ENCODE measurements at places on chromosomes 5 and 9.
A peak's percentile ranks its signal among the peaks of the same experiment; 100 is the strongest.

DNA sequence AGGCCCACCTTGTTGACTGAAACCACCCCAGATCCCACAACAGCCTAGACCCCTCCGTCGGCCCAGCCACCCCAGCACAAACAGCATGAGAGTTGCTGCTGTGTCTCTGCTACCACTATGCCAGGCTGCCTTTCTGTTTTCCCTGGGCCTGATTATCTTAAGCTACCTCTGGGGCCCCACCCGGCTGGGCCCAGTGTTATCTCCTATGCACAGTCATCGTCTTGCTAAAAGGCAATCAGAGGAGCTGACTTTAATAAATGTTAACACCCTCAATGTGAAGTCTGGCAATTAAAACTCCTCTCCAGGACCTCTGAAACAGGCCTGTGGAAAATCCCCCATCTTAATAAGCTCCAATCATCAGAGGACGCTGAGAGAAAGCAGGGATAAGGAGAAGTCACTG is 144.9 kb downstream of the FAM114A2 start:
- no peak for DNase-seq

- DNase-seq: no peak
Measured at GRCh38 chr9:68437785-68438184, 81.4 kb downstream of the PGM5 start.

DNA sequence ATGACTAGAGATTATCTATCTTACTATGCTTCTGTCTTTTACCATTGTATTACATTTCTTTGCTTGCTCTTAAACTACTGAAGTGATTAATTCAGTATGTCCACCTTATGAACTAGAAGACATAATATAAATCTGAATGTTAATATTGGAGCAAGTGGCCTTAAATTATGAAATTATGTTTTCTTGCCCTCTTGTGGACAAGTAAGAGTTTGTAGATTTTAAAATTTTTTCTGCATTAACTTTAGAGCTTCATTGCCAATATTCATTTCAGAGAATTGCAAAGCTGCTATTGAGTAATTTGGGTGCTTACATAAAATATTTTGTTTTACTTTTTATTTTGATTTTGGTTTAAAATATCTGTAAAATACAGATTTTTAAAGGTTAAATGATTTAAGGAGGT is 55.3 kb downstream of the RANBP17 start:
- DNase-seq: no peak

- DNase-seq: no peak
Measured at GRCh38 chr9:73135394-73135793, 16.3 kb upstream of the ANXA1 start.

GRCh38 chr9:127973169-127974000 is 7.4 kb downstream of the EEIG1 start:
- no peak for DNase-seq

DNA sequence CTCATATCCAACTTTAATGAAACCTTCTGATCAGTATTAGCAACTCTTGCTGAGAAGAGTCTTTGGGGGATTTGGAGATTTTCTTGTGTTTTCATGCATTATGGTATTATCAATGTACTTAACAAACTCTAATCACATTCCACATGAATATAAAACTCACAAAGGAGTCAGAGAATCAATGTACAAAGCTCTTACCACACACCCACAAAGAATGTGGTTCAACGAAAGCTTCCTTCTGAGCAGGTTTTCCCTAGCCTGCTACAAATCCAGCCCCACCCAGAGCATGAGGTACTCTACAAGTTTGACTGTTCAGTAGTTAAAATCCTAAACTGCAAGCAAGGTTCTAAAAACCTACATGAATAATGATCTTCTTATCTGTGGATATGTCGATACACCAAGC is 210.1 kb downstream of the TARS1 start:
- no peak for DNase-seq

GRCh38 chr5:135013947-135014570 is 20.0 kb downstream of the PITX1 start:
- DNase-seq: no peak

DNA sequence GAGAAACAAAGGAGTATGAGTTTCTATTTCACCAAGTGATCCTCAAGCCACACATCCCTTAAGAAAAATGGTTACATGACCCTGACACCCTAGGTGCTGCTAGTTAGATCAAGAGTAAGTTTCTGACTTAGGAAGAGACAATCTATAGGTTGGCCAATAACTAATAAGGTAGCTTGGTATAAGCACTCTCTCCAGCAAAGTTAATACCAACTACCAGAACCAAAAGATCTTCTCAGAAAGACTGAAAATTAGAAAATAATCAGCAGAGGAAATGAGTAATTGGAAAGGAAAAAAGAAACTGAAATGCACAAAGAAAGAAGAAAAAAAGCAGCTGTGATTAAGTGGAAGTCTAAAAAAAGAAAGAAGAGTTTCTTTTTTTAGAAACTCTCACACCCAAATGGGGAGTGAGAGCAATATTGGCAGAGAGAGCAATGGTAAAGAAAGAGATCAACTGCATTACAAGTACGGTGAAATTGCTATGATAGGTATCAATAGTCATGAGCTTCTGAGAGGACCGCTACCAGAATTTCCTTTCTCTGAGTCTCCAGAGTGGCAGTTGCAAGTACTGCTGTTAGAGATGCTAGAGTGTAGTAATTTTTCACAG is 195.5 kb downstream of the TMEM167A start:
- no peak for DNase-seq

DNA sequence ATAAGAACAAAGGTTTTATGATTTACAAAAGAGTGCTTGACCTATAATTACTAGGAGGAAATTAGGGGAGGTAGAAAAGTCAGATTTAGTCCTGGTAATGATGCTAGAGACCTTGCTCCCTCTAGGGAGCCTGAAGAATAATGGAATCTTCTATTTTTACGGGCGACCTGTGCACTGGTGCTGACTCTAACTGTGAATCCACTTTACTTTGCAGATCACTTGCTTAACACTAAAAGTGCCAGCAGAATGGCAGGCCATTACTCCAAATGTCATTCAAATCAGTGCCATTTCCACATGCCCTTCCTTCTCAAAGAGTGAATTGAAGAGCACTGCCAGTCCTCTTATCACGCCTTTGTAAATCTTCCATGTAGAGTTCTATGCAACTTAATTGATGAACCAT is 359.4 kb upstream of the ARRDC3 start:
- DNase-seq: no peak

GRCh38 chr5:2430606-2431005 is 320.9 kb downstream of the IRX2 start:
- DNase-seq: no peak

DNA sequence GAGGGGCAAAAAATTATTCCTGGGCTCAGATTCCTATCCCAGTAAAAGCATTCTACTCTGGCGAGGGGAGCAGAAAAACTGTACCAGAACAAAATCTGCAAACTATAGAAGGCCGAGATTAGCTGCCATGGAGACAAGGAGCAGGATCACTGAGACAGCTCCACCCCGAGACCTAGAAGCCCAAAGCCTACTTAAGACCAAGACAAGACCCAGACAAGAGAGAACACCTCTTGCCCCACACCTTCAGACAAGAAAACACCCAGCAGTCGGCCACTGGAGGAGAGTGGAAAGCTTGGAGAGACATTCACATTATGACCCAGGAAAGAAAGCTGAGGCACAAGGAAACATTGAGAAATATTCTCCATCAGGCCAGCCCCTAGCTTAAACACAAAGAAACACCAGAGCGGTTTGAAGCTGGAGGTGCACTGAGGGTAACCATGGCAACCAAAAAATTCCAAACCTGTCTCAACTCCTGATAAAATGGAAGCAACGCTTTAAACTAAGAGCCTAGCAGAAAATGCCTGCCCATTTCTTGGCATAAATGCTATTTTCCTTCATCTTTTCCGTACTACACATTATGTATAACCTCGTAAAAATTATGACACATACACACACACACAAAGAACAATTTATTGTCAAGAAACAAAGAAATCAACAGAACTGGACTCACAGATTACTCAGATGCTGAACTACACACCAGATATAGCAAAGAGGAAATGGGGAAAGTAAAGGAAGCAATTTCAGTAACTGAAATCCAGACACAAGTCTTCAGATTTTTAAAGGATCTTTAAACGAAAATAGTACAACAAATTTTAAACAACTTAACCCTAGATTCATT is 53.8 kb upstream of the FTMT start:
- DNase-seq: no peak

DNA sequence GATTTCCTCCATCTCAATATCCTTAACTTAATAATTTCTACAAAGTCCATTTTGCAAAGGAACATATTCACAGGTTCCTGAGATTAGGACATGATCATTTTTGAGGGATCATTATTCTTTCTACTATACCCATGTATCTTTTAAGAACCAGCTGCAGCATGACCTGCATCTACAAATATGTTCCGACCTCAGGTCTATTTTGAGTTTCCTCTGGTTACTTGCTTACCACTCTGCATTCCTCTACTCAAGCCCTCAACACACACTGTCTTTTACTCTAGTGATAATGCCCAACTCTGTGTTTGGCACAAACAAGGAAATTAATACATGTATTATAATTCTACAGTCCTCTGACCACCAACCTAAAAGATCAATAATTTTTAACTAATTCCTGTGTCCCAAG is 386.1 kb downstream of the DNAH5 start:
- no peak for DNase-seq

DNA sequence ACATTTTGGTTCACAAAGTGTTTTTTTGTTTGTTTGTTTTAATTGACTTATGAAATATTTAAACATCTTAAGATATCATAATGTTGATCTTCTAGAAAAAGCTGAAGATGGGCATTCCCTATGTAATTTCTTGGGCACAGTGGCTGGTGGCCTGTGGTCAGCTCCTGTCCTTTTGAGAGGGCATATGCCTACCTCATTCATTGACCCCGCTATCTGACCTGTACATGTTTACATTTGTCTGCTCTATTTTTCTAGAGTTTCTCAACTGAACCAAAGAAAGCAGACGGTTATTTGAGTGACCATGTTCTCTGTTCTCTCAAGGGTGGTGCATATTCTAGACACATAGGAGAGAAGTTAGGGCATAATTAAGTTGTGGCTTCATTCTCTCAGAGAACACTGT is 5.3 kb downstream of the SGCD start:
- DNase-seq: no peak

DNA sequence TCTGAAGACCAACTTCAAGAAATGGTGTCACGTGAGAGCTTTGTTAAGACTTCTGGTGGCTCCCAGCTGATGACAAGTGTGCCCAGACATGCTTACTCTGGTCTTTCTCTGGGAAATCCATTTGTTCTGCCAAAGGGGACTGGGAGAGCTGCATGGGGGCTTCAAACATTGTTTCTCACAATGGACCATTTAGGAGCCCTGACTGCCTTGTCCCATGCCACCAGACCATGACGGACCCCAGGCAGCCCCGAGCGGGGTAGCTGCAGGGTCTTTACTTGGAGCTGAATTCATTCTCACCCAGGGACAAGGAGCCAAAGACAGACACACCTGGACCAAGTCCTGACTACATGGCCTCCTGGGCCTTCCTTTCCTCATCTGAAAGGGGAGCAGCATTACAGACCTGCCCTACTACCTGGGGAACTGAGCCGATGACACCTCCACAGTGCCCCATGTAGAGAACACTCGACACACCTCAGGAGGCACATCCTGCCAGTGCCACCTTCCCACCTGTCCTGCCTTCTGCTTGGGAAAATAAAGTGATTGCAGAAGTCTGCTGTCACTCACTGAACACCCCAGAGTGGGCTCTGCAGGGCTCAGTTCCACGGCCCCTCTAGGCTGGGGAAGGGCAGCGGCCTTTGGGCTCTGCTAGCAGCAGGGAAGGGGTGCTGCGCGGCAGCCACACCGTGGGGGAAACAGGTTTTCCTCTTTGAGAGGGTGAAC is 169.0 kb downstream of the DAB2IP start:
- no peak for DNase-seq

DNA sequence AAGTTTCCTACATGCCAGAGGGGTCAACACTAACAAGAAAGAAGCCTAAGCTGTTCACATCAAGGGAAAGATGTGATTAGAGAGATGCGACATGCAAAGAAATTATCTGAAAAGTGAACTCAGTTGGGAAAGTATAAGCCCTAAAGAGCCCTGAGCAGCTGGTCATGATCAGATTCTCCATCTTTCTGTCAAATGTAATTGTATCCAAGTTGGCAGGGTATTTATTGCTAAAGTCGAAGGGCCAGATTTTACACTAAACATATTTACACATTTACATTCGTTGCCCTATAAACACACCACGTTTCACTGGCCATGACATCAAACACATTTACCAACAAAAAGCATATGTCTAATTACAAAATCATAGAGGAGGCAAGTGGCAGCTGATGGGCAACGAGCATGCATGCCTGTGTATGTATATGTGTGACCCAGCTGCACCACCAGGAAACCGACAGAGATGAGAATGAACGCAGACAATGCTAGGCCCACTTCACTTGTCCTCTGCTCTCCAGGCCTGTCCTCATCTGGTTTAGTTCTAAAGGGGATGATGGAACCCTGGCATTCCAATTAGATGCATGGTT is 6.3 kb downstream of the FOXD1 start:
- no peak for DNase-seq

DNA sequence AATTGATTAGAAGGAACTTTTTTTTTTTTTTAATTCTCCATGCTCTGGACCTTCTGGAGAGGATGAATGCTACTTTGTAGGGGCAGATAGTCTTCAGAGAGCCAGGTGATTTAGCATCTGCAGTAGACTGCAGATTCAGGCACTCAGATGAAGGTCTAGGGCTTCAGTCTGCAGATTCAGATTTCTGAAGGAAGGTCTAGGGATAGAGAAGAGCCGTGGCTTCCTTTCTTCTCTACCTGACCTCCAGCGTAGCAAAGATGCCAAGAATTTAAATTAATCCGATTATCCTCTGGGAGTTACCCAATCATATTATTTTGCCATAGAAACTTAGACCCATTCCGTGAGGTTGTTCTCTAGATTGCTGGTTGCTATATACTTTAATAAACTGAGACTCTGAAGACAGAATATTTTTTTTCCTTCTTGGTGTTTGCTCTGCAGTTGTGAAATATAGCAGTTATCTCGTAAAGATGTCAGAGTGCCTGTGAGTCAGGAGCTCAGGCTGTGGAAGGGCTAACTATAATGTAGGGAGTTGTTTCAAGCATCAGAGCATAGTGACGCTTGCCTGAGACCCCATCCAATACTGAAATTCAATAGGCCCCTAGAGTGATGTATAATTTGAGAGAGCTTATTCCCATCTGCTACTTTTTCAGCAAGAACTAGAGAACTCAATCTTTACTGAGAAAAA is 132.7 kb upstream of the SLC12A2 start:
- DNase-seq: peak; percentile 82

DNA sequence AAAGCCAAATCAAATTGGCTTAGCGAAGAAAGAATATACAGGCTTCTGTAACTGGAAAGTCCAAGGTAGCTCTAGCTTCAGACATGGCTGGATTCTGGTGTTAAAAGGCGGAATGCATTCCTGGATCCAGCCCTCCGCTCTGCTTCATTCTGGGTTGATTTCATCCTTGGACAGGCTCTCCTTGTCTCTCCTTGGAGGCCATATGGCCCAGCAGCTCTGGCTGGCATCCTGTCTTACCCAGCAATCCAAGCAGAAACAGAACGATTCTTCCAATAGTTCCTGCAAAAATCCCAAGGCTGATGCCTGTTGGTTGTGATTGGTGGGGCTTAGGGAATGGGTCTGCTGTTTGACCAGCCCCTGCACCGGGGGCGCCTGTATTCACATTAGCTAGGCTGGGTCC is 37.0 kb upstream of the SAP30L start:
- no peak for DNase-seq
